ENCODE measurements at places on chromosomes 1 and 21.
A peak's percentile ranks its signal among the peaks of the same experiment; 100 is the strongest.

GRCh38 chr1:154459080-154459479 is 42.9 kb upstream of the TDRD10 start:
- no peak for DNase-seq

DNA sequence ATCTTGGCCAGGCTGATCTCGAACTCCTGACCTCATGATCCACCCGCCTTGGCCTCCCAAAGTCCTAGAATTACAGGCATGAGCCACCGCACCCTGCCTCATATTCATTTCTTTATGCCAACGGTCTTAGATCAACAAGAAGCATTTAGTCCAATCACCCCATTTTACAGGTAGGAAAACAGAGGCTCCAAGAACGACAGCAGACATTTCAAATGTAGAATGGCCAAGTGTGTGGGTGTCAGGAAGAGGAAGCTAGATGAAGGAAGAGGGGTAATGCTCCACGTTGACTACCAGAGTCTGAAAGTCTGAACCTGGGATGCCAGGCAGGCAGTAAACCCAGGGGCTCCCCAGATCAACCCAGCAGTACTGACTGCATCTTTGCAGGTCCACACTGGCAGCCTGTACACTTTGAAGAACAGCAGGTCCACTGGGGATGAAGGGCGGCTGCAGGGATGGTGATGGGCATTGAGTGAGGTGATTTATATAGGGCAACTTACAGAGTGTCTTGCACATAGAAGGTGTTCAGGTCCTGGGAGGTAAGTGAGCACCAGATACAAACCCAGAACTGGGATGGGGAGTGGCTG is 120.2 kb downstream of the EPHB2 start:
- peak; percentile 27 for DNase-seq

- no peak for DNase-seq
These were observed 24.2 kb upstream of the CTBS start for GRCh38 chr1:84598418-84598817.

- no peak for DNase-seq
These were observed 300.9 kb downstream of the LMX1A start for GRCh38 chr1:165055581-165055980.

DNA sequence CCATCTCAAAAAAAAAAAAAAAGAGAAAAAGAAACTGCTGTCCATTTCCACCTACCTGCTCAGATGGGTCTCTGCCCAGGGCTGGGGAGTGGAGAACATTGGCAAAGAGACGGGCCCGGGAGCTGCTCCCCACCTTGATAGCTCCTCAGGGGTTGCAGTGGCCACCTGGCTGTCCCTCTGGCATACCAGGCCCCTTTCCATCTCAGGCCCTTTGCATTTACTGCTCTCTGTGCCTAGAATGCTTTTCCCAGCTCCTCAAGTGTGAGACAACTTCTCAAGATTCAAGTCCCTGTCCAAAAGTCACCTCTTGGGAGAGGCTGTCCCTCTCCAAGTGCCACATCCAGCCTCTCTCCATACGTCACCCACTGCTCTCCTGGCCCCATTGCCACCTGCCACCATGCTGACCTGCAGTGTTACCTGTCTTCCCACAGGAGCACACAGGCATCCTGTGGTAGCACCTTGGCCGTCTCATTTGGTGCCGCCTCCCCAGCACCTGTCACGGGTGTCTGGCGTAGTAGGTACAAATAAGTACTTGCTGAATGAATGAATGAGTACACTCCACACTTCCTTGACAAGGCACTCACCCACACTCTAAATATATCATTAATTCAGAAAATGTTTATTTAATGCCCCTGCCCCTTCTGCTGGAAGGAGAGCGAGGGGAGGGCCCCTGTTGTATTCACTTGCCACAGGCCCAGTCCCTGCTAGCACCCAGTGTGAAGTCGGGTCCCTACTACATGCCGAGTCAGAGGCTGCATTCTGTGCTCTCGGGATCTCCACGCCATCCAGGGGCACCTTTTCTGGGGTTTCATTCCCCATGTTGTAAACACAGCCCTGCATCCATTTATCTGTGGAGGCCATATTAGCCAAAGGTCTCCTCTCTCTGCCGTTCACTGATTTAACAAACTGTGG is 48.8 kb downstream of the DISP3 start:
- no peak for DNase-seq
